ENCODE measurements at places on chromosomes 4 and X.
A peak's percentile ranks its signal among the peaks of the same experiment; 100 is the strongest.

DNA sequence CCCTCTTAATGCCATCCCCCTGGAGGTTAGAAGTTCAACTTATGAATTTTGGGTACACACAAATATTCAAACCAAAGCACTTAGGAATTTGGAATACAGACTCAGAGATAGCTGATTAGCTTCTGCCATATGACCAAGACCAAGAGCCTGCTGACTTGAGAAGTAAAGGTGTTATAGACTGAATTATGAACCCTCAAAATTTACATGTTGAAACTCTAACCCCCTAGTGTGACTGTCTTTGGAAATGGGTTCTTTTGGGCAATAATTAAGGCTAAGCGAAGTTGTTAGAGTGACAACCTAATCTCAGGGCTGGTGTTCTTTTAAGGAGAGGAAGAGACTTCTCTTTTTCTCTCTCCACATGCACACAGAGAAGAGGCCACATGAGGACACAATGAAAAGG is 151.2 kb downstream of the COX18 start:
- DNase-seq, result no peak

- DNase-seq, result no peak
Observed at GRCh38 chrX:8432396-8432795, 32.2 kb upstream of the VCX3B start.

DNA sequence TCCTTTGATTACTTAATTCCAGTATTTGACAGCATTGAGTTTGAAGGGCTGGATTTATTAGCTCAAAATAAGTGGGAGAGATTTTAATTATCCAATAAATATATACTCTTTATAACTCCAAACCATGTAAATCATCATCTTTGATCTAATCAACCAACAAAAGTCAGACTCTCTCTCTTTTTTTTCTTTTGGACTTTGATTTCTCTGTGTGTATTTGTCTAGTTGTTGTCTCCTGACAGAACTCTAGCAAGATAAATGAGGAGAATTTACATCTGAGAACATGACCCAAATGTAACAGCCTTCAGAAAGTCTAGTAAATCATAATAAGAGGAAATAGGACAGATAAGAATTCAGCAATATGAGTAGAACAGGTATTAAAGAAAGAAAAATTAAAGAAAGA is 567.1 kb downstream of the PPARGC1A start:
- DNase-seq, result no peak

DNA sequence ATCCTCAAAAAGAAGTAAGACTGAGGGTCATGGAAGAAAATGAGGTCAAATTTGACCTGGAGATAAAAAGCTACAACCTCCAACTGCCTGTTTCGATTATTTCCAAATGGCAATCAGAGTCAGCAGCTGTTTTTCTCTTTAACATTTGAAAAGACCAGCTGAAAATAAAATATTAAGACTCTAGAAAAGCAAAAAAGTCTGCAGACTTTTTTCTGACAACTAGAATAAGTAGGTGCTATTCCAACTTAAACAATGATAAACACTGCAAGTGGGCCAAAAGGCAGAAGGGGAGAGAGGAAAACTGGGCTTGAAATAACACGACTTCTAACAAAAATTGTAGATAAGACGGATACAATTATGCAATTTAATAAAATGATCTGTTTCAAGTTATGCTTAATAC is 110.4 kb downstream of the LRBA start:
- DNase-seq, result no peak

- peak; percentile 79 for DNase-seq
Observed at GRCh38 chrX:136130931-136131833, 16.2 kb upstream of the FHL1 start.

GRCh38 chrX:72045552-72046277 is 86.0 kb downstream of the RTL5 start:
- no peak for DNase-seq

GRCh38 chr4:5972571-5972970 is 45.7 kb downstream of the C4orf50 start:
- DNase-seq, result no peak

- DNase-seq, result no peak
Observed at GRCh38 chr4:10095296-10095991, 21.2 kb downstream of the WDR1 start.

DNA sequence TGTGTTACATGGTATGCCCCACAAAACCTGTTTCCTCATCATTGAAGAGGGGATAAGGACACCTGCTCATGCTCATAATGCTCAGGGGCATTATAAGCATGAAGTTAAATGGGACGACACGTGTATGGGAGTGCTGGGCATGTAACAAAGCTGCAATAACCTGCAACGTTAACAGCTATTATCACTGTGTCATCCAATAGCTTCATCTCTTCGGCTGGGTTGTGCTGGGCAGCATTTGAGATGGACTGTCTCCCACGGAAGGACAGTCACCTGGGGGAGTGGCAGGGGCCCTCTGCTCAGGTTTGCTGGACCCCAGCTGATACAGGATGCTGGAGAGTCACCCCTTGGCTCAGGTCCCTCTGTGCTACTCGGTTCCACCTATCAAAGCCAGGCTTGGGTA is 94.5 kb downstream of the NSUN7 start:
- no peak for DNase-seq

DNA sequence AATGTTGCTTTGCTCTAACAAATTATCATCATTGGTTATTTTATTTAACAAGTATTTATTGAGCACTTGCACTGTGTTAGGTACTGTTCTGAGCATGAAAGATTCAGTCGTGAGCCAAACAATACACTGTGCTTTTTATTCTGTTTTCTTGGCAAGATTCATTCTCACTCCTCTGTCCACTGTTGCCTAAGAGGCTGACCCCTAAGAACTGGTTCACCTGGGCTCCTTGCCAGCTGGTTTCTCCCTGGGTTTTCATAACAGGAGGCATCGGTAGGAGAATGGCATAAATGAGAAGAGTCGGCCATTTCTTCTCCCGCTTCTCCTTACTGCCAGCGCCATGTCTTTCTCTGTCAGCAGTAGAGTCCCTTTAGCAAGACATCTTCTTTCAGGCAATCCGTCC is 243.7 kb upstream of the DIAPH2 start:
- DNase-seq, result no peak

- DNase-seq, result no peak
Observed at GRCh38 chrX:111581086-111581485, 69.6 kb downstream of the SERTM2 start.

DNA sequence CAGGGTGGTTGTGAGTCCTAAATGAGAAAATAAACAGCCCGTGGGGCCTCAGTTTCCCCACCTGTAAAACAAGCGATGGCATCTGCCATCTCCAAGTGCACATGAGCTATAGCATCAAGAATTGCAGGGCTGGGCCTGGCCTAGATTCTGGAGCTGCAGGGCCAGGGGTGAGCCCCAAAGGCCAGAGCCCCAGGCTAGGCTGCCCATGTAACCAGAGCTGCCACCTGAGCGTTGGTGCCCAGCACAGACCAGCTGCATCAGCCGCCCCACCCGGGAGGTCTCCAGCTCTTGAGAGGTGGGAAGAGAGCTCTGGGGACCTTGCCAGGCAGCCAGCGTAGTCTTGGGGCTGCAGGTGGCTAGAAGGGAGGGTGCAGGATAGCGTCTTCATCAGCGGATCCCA is 27.0 kb upstream of the GPR78 start:
- no peak for DNase-seq

- DNase-seq, result peak; percentile 29
Observed at GRCh38 chr4:67393699-67394281, 151.5 kb downstream of the CENPC start.
